Bone marrow (tissue), 2 donors: ENCODE measurements at places on chromosomes 5 and 9.
A peak's percentile ranks its signal among the peaks of the same experiment; 100 is the strongest.

DNA sequence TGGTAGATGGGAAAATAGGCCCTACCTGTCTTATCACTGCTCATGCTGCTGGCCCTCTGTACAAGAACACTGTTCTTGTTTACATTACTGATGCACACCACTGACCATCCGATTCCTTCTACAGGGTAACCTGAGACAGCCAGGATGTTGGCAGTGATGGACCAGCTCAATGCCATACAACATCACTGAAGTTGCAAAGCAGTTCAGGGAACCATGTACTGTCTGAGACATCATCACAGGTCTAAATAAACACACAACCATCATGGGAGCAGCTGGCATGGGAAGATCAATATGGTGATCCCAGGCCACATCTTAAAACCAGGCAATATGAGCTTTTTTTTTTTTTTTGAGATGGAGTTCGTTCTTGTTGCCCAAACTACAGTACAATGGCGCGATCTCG is 59.0 kb downstream of the IARS1 start:
- no peak for DNase-seq

- DNase-seq: no peak
Observed at GRCh38 chr5:179876610-179876952, 18.0 kb upstream of the MRNIP start.

GRCh38 chr5:38831909-38832308 is 13.9 kb upstream of the OSMR start:
- no peak for DNase-seq

DNA sequence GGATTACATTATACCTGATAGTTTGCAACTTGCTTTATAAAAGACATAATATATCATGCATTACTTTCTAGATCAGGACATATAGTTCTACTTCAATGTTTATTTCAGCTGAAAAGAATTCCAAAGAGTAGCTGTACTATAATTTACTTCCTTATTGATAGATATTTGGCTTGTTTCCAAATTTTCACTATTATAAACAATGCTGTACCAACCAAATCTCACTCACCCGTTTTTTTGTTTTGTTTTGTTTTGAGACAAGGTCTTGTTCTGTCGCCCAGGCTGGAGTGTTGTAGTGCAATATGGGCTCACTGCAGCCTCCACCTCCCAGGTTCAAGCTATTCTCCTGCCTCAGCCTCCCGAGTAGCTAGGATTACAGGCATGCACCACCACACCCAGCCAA is 132.7 kb downstream of the GNAQ start:
- no peak for DNase-seq

DNA sequence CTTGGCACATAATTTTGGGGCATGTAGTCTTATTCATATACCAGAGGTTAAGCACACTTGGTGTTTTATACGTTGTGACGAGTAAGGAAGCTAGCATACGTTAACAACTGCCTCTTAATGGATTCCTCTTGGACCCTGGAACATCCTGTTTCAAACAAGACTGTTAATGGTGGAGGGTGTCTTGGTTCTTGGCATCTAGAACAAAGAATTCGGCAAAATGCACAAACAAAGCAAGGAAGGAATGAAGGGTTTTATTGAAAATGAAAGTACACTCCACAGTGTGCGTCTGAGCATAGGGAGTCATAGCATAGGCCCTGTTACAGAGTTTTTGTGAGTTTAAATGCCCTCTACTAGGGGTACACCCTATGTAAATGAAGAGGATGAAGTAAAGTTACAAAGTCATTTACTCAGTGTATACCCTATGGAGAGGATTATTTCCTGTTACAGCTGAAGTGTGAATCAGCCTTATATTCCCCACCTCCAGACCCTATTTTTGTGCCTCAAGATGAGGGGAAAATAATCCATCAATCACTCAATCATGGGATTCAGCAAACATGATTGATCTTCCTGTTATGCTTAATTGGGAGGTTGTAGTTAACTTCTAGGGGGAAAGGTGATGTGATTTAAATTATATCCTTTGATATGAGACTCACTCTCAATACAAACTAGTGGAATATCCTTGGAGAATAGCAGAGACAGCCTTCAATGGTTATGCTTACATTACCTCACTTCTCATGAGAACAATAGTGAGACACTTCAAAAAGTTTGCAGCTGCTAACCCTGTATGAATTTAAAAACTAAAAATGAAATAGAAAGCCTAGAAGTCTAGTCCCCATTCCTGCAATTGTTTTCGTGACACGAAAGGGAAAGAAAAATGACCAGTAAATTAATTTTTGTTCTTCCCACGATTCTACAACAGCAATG is 84.9 kb upstream of the MYO10 start:
- no peak for DNase-seq

DNA sequence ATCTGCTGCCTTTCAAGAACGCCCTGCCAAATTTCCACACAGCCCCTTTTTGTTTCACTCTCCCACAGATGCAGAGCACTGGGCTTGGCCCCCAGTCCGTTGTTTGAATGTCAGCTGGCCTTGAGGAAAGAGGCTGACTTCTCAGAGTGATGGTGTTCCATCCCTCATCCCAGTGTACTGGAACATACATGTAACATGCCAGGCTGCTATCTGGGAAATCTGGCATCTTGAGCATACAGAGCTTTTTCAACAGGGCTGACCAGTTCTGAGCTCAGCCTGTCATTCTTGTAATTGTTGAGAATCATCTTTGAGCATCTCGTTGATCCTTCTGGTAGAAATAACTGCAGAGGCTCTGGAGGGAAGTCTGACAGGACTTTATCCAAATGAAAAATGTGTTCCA is 2.8 kb downstream of the GALNT10 start:
- no peak for DNase-seq

- DNase-seq: no peak
Observed at GRCh38 chr5:94057217-94057616, 315.8 kb upstream of the POU5F2 start.

DNA sequence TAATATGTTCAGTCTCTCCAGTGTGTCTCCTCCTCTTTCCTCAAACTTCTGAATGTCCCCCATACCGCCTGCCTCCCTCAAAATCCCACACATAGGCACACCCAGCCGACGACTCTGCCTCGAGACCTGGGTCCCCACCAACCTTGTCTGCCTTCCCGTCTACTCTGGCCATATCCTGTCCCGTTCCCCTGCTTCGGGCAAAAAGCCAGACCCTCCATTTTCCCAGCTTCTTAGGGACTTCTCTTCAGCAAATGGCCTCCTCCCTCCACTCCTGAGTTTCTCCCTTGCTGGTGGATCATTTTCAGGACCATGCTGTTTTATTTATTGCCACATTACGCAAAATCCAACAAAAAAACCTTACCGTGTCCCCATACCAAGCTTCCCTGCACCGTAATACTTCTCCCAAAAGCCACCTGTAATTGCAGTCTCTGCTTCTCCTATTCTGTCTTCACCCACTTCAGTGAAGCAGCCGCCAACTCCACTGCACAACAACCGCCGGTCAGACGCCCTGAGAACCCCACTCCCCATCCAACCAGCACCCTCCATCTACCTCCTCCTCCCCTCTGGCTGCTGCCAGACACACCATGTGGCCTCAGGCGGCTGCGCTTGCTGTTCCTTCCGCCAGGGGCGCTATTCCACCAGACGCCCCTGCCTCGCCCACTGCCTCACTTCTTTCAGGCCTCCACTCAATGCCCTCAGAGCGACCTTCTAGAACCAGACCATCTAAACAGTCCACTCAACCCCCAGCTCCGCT is 117.0 kb downstream of the TRPM6 start:
- DNase-seq: no peak

DNA sequence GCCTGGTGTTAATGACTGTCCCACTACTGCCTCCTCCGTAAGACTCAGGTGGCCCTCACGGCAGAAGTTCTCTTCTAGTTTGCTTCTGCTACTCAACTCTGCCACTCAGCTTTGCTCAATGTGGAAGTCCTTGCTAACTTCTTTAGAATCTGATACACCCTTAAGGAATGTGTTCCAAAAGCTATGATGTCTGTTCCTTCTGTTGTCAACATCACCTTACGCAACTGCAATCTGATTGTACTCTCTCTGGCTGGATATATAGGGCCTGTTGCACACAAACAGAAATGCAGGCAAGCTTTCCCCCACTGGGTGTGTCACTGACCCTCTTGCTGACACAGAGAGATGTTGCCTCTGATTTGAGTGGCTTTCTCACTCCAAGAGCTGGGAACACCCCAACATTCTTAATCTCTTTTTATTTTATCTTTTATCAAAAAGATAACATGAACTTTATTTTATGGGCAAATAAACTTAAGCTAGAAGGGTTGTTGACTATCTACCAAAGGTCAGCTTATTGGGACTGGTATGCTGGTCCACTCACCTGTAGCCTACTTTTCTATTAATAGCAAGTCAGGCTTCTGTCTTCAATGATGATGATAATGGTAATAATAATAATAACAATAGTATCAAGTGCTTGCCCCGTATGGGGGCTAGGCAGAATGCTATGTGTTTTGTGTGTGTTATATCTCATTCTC is 25.2 kb downstream of the TMEM252 start:
- DNase-seq: no peak

- DNase-seq: no peak
Observed at GRCh38 chr9:112348257-112349007, 15.0 kb upstream of the PTBP3 start.

GRCh38 chr9:71769175-71770161 is 1.2 kb upstream of the CEMIP2 start:
- DNase-seq: peak; percentile 53

GRCh38 chr5:102481054-102481715 is 17.6 kb downstream of the SLCO6A1 start:
- DNase-seq: no peak

GRCh38 chr5:173278641-173279040 is 43.6 kb upstream of the NKX2-5 start:
- DNase-seq: no peak

DNA sequence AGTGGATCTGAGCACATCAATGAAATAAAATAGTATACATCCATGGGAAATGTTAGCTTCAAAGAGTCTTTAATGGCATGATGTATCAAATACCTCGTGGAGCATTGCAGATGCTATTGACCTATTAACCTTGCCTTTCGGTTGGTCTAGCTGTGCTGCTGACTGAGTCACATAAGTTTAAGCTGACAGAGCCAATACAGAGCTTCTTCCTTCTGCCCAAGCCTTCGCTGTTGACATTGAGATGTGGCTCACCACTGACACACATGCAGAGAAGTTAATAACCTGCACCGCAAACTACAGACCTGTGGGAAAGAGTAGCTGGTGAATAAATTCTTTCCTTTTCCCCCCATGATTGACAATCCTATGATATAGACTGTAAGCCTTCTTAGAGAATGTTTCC is 78.2 kb downstream of the LURAP1L start:
- no peak for DNase-seq

GRCh38 chr9:101737165-101737704 is 1.2 kb downstream of the GRIN3A start:
- DNase-seq: no peak

GRCh38 chr5:151233616-151234085 is 9.8 kb upstream of the CCDC69 start:
- DNase-seq: no peak

GRCh38 chr9:90964101-90965020 is 162.7 kb downstream of the SYK start:
- DNase-seq: no peak

GRCh38 chr5:156376751-156377150 is 49.8 kb downstream of the SGCD start:
- DNase-seq: no peak

GRCh38 chr9:34715639-34716215 is 5.8 kb upstream of the CCL21 start:
- DNase-seq: no peak

DNA sequence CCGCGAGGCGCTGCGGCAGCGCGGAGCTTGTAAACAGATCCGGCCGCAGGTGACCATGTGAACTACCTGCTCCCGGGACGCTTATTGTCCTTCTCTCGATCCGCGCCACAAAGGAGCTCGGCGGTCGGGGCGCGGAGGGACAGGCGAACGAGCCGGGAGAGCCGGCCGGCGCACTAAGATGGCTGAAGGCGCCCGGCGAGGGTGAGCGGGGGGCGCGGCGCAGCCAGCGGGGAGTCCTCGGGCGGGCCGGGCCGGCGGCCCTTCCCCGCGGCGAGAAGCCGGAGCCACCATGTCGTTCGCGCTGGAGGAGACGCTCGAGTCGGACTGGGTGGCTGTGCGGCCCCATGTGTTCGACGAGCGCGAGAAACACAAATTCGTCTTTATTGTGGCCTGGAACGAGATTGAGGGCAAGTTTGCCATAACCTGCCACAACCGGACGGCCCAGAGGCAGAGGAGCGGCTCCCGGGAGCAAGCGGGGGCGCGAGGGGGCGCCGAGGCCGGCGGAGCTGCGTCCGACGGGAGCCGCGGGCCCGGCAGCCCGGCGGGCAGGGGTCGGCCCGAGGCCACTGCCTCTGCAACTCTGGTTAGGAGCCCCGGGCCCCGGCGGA is 535 bp downstream of the JMY start:
- peak; percentile 48 for DNase-seq

- DNase-seq: no peak
Observed at GRCh38 chr5:88873447-88873846, 9.5 kb downstream of the MEF2C start.

DNA sequence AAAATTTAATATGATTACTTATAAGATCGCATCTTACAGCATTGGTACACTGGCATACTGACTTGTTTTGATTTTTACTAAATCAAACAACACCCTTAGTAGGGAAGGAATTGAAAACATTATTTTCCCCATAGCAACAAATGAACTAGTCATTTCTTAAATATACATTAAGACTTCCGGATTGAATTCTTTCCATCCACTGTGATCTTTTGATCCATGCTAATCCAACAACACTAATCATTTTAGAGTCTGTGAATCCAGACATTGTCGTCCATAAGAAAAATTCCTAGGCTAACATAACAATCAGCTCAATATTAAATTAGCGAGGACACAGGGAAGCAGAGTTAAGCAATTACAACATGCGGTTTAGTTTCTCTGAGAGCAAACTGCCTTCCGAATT is 21.6 kb upstream of the ERAP1 start:
- DNase-seq: no peak

- no peak for DNase-seq
Observed at GRCh38 chr5:151758141-151758429, 346 bp downstream of the ATOX1 start.

- no peak for DNase-seq
Observed at GRCh38 chr5:170480260-170480659, 23.6 kb upstream of the KCNIP1 start.
